M059J (cell line): ENCODE measurements at places on chromosomes 1 and 21.

GRCh38 chr21:41884501-41885030, 5.4 kb upstream of the PRDM15 start:
- DNase-seq: no peak

GRCh38 chr1:173285048-173285447, 77.9 kb upstream of the TNFSF4 start:
- DNase-seq: no peak

GRCh38 chr1:149962039-149962647, 25.5 kb upstream of the MTMR11 start:
- peak; percentile 82 for DNase-seq

DNA sequence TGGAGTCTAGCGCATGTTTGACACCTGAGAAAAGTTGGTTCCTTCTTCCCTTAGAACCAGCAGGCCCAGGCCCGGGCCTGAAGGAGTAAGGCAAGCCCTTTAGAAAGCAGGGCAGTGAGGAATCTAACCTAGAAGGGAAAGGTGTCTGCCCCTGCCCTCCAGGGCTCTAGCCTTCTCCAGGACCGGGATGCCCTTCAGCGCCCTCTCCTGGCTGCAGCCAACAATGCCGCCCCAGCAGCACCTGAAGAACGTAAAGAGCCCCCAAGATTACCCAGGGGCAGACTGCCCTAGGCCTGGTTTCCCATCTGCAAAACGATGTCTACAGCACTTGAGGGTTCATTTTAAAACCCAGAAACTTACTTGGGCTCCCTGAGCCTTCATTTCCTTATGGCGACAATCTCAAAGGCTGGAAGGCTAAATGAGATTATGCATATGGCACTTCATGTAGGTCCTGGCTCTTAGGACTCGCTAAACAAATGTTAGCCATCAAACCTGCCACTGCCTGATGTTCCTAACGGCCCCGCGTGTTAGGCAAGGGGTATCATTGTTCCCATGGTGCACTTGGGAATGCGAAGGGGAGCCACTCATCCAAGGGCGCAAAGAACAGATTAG, 106.7 kb upstream of the KLHDC7A start:
- DNase-seq: no peak

DNA sequence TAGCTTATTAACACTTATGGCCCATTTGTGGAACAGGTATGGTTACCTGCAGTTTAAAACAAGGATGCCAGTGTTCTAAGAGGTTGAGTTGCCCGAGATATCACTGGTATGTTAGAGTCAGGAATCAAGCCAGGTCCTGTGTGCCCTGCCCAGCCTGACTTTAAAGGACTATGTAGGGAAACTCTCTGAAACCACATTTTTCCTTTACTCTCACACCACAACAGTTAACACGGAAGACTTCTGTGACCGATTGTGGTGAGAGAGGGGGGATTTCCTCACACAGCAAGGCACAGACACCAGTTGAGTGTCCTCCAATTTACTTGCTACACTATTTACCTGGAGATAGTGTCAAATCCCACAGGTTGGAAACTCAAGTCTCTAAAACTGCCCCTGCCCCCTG, 47.8 kb downstream of the UCK2 start:
- DNase-seq: no peak

- DNase-seq: no peak
Measured at GRCh38 chr1:156493742-156494141, 6.8 kb downstream of the MEF2D start.

DNA sequence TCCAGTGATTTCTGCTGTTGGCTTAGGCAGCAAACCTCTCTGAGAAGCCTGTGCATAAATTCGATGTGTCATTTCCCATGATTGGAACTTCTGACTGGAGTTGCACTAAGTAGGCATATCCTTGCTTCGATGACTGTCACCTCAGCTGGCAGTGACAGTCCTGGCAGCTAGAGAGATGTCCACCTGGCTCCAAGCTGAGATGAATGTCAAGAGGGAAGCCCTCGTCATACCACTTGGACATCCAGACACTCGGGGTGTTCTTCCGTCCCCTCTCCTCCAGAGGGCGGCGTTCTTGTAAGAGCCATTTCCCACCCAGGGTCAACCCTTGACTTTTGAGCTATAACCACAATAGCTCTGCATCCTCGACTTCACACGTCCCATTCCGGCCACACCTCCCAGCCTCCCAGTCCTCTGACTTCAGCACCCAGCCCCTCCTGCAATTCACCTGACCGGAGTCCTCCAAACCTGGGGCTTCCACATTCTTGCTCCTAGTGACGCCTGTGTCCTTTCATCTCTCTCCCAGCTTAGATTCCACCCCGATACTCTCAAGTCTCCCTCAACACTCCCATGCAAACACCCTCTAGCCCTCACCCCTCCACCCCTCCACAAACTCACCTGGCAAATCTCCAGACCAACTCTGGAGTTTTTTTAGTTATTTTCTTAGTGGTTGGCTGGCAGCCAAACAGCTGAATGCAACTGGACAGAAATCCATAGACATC, 17.3 kb downstream of the CA6 start:
- DNase-seq: peak; percentile 61

DNA sequence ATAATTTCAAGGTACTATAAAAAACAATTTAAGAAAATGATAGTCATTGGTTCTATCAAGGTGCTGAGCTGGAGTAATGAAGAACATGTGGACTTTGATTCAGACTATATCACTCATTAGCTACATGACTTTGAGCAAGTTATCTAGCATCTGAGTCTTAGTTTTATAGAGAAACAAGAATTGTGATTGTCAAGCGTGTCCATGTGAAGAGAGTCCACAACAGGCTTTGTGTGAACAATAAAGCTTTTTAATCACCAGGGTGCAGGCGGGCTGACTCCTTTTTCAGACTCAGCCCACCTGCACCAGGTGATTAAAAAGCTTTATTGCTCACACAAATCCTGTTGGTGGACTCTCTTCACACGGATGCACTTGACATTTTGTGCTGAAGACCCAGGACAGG, 26.6 kb upstream of the DMRTB1 start:
- no peak for DNase-seq

DNA sequence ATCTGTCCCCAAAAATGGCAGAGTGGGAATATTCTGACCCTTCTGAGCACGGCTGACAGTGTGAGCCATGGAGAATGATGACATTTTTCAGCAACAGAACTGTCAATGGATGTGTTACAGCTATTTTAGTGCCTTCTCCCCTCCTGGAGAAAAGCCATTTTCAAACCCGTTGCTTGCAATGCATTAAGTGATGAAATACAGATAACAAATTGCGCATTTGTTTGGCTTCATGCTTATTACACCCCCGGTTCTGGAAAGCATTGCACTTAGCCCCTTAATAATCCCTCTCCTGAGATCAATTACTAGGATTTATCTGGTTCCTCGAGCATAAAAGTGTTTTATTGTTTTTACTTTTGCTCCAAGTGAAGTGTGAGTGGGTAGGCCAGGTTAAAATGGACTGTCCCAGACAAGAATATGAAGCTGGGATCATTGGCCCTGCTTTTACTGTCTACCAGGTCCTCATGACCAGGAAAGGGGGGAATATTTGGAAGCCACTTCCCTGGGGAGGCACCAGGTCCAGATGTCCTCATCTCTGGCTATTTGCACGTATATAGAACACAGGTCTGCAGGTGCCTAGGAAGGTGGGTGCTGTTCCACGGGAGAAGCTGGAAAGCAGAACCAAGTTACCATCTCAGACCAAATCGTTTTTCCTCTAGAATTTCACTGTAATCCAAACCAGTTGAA, 37.5 kb upstream of the HHAT start:
- no peak for DNase-seq

- DNase-seq: no peak
Measured at GRCh38 chr1:38567401-38567800, 292.2 kb downstream of the RRAGC start.

- DNase-seq: peak; percentile 35
Measured at GRCh38 chr1:8217011-8217711, 100.8 kb upstream of the SLC45A1 start.

- no peak for DNase-seq
Measured at GRCh38 chr1:228356897-228357680, 49.5 kb downstream of the TRIM11 start.

- peak; percentile 34 for DNase-seq
Measured at GRCh38 chr1:241240069-241240468, 116.9 kb downstream of the RGS7 start.

GRCh38 chr21:45838634-45839033, 142.9 kb upstream of the COL6A1 start:
- no peak for DNase-seq

DNA sequence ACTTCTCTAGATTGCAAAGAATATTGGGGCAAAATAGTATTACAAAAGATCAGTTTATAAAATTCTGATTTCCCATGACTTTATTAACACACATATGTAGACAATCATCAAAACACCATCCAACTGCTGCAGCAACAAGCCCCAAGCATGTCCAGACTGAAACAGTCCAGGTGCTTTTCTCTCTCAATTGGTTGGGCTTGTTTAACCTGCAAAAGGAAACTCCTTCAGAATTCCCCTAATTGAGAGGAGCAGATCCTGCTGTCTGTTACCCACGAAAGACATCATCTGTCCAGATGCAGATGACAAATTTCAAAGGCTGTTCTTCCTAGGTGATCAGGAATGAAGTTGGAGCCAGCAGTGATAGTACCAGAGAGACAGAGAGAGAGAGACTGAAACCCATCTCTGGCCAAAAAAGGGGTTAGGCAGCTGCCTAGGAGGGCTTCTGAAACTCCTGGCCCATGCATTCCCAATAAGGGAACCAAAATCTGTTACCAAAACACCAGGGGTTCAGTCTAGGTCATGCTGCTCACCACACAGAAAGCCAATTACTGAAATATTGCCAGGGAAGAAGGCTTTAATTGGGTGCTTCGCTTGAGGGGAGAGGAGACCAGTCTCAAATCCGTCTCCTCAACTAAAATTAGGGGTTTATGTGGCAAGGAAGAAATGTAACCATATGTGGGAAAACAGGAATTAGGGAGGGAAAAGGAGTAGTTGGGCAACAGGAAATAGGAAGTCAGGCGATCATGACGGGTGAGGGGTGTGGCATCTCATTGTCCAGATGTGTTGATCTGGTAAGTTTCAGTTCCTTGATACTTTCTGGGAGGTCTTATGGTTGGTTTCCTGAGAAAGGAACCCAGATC, 34.7 kb upstream of the RGL1 start:
- no peak for DNase-seq

DNA sequence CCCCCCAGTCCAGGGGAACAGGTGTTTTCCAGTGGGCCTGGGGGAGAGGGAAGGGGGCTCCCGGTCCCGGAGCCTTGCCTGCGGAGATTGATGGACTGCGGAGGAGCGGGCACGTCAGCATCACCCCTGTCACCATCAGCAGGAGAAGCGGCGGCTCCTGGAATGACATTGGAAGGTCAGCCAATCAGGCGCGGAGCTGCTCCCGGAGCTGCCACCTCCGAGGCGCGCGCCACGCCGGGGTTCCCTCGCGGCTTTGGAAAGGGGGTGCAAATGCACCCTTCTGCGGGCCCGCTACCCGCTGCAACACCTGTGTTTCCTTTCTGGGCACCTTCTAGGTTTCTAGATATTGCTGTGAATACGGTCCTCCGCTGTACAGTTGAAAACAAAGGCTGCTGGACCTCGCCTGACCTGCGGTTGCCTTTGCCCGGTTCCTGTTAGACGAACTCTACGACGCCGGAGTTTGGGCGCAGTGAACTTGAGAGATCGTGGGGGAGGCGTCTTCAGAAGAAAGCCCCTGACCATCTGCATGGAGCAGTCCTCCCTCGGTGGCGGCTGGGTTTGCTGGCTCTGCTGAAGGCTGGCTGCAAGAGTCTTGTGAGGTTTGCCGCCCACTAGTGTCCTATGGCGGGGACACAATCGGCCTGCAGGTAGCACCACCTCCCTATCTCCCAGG, 5.3 kb downstream of the DSCAM start:
- DNase-seq: peak; percentile 37

DNA sequence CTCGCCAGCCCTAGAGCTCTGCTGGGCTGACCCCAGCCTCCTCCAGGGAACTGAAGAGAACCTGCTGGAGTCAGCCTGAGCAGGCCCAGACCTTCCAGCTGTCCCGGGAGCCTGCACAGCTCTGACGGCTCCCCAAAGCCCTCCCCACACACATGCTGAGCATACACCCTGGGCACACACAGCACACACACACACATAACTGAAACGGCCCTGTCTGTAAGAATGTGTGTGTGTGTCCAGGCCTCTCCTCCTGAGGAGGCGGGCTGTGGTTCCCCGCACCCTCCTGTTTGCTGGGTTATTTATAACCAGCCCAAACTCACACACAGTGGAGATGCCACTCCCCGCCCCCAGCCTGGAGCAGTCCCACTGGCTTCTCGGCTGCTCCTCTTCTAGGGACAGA, 20.2 kb downstream of the SDC3 start:
- DNase-seq: peak; percentile 65

DNA sequence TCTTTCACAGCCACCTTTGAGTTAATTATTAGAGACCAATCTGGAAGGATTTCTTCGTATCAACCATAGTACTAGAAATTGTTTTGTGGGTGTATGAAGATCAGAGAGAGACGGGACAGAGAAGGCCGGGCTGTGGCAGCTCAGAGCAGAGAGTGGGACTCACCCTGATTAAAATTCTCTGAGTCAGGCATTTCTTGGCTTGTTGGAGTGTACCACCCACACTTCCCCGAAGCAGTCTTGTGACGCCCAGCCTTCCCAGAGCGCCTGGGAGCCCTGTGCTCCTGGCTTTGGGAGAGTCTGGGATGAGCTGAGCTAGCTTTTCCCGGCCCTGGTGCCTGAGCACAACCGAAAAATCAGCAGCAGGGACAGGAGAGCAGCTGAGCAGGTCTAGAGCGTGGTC, 19.4 kb downstream of the PLEKHM2 start:
- DNase-seq: peak; percentile 68

GRCh38 chr1:96580920-96581319, 140.7 kb upstream of the PTBP2 start:
- no peak for DNase-seq
